AG20443 (cell line): ENCODE measurements at places on chromosomes 2 and 18.

DNA sequence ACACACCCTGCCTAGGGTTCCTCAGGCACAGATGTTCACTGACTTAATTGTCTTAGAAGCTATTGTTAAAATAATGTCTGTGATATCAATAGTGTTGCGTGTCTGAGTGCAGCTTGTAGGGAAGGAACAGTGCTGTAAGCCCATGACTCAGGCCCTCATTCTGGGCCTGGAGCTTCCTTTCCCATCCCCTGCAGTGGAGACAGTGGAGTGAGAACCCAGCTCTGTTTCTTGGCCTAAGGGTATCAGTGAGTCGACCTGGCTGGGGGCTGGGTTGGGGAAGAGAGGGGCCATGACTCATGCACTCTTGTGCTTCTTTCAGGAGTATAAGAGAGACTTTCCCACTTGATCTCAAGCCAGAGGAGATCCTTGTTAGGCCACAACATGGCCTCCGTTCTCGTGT, 106.8 kb downstream of the HRH4 start:
- DNase-seq: peak; percentile 73

DNA sequence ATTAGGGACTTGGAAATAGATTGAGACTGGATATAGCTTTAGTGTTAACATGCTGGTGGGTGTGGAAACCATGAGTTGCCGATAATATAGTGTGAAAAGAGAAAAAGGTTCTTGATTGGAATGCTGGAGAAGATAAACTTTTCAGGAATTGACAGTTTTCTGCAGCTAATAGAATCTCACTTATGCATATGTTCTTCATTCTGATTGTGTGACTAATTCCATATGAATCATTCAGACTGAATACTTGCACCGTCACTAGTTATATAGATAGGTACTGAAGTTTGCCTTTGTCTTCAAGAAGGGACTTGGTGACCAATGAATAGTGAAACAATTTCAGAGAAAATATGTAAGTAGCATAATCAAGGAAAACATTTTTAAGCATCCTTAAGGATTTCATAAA, 225.7 kb upstream of the FOSL2 start:
- DNase-seq: no peak

DNA sequence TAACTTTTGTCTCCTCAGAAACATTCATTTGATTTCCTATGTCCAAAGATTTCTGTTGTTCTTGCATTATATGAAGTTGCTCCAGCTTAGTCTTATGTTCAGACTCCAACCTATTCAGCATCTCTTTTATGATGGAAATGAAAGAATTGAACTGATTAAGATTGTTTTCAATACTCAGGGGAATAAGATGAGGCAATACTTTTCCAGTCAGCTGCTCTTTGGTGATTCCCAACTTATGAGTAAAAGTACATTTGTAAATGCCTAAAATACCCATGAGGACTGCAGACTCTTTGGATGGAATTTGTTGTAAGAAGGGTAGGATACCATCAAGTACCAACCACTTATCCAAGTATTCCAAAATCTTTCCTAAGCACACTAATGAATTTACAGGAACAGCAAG, 39.8 kb downstream of the TRAK2 start:
- DNase-seq: peak; percentile 25

GRCh38 chr2:189552991-189553404, 27.6 kb downstream of the SLC40A1 start:
- no peak for DNase-seq

DNA sequence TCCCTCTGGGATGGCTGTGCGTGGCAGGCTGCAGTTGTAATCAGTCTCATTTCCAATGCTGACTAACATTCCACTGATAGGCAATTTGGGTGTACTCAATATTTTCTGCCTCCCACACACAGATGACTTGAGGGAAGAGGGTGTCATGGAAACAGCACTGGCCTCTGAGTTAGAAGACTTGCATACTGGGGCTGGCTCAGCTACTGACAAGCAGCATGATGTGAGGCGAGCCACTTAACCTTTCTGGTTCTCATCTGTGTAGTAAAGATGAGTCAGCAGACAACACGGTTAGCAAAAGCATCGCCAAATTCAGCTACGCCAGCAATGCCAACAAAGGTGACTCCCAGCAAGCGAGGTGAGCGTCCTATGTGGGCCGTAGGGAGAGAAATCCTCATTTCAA, 73.5 kb downstream of the COLEC12 start:
- peak; percentile 50 for DNase-seq

DNA sequence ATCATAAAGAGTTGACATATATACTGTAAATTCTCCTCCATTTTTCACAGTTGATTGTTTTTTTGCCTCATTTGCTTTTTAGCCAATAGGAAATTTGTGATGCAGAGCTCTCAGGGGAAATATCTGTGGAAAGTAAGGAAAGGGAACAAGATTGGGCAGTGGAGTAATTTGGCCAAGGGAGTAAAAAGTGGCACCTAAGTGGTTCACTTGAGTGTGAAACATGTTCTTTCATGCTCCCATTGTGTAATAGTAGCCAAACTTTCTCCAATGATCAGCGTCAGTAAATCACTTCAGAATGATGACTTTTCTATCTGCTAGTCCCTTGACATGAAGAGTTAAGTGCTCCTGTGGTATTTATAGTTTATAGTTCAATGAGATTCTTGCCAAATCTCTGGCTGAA, 141.9 kb upstream of the KCNJ3 start:
- no peak for DNase-seq

DNA sequence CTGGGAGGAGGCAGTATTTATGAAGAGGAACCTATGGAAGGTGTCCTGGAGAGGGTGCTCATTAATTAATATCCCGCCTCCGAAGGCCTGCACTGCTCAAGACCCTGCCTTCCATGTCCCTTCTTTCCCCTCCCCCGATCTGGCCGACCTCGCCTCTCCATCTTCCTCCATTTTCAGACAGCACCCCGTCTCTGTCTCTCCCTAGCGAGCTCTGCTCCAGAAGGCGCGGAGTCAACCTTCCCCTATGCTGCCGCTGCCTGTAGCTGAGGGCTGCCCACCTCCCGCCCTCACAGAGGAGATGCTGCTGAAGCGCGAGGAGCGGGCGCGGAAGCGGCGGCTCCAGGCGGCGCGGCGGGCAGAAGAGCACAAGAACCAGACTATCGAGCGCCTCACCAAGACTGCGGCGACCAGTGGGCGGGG, 1.1 kb upstream of the WBP1 start:
- no peak for DNase-seq

GRCh38 chr2:217950401-217950871, 52.4 kb downstream of the TNS1 start:
- DNase-seq: no peak

DNA sequence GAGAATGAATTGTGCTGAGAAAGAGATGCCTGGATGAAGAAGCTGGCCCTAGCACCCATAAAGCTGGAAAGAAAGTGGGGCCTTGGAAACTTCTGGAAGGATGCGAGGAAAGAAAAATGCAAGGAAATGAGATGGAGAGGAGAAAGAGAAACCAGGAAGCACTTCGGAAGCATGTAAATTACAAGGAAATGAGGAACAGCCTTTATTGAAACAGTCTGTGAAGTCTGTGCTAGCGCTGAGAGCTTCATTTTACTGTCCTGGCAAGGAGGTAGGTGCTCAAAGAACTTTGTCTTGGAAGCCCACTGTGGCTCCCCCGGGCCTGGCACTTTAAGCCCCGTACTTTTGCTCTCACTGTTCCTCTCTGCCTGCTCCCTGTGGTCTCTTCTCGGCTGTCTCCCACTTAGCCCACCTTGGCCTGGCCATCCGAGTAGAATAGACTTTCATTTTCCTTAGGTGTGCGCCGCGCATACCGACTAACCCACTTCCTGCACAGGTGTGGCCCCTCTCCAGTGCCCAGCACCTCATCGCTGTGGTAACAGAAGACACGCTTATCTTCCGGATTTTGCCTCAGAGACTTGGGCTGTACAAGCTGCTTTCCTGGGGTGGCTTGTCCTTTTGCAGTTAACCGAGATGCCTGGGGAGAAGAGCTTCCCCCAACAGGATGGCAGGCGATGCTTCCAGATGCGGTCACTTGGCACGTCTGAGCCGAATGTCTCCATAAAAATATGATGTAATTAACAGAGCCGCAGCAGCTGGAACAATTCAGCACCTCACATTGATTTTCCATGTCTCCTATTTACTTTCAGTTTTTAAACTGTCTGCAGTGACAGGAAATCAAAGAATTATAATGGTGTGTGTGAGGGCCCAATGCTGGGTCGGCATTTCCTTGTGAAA, 199.6 kb downstream of the HRH4 start:
- peak; percentile 76 for DNase-seq
